ENCODE measurements at places on chromosomes 1 and 21.

GRCh38 chr1:53061859-53062707 is at the start of gene PODN:
Gene PODN, plus strand, starts transcription at chr1:53062213. Its CDS starts 7,643 bp downstream, at chr1:53069856.
- no peak for DNase-seq

GRCh38 chr1:9823693-9823942 is 147 bp downstream of the CLSTN1 start:
- no peak for DNase-seq

DNA sequence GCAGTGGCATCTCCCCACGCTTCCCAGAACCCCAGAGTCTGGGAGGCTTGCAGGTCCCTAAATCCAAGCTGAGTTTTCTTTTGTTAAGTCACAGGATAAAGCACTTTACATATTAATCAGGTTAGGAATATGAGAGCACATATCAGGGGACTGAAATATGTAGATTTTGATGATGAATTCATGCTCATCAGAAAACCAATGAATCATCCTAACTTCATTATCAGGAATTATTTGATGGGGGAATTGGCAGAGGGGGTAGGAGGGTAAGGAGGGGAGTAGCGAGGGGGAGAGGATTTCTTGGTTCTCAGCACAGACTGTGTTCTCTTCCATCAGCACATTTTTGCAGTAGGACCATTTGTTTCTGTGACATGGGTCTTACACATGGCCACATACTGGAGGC is 32.1 kb downstream of the HMGB4 start:
- DNase-seq, result no peak

DNA sequence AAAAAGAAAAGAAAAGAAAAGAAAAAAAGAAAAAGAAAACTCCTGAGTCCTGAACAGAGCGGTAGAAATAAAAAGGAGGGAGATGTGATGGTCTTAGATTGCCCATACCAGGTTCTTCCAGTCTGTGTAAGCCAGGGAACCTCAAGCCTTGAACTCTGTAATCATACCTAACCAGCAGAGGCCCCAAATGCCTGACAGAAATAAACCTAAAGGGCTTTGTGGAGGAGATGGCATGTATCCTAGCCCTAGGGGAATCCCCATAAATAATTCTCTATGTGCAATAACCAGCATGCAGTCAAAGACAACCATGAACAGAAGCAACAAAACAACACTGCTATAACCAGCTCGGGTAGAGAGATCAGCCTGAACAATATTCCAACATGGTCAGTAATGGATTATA is 40.4 kb downstream of the USP48 start:
- no peak for DNase-seq

GRCh38 chr1:222243902-222244301 is 304.0 kb downstream of the HHIPL2 start:
- DNase-seq, result no peak

DNA sequence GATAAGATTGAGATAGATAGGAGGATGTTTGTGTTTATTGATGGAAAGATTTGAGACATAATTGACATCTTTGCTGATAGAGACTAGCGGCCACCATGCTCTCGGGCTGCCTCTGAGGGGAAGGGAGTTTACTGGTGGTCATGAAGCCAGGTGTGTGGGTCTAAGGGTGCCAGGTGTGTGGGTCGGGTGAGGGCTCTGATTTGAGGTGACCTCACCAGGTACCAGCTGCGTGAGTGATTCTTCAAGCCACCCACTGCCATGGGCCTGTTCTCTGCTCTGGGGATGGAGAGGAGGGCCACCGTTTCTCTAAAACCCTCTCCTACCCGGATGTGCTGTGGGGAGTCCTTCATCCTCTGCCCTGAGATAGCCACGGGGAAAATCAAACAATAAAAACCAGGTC is 3.2 kb downstream of the UBASH3A start:
- no peak for DNase-seq

- DNase-seq, result no peak
Observed at GRCh38 chr21:44466996-44467858, 11.9 kb downstream of the LRRC3 start.

GRCh38 chr21:32336711-32337110 is 38.1 kb downstream of the MRAP start:
- DNase-seq, result no peak

GRCh38 chr1:74731399-74732052 is 1.3 kb downstream of the CRYZ start:
- DNase-seq, result no peak

- DNase-seq, result no peak
Observed at GRCh38 chr1:94658221-94658620, 116.7 kb upstream of the F3 start.

DNA sequence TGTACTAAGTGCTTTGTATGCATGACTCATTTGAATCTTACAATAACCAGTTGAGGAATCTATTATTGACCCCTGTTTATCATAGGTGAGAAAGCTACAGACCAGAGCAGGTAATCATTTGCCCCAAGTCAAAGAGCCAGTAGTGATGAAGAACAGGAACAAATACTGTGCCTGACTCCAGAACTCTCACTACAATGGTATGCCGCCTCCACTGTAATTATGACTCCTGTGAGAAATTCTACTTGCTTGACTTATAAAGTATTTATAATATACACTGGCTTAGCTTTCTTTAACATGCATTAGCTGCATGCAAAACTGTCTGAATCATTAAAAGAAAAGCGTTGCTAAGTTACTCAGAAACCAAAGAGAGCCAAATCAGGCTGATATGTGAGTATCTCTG is 92.6 kb downstream of the ZNF281 start:
- DNase-seq, result no peak

DNA sequence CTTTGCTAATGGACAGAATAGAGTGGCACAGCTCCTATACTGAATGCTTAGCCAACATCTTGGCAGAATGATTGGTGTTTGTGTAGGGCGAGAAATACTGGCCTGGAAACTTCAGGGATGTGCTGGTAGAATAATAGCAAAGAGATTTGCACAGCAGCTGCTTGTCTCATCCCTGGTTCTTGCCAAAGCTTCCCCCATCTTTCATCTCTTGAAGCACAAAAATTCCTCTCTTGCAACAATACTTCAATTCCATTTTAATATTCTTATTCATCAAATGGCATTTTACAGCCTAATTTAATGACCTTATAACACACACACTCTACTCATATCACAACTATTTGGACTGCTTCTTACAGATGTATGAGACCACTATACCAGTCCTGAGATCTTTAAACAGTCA is 37.7 kb downstream of the LHX8 start:
- no peak for DNase-seq

DNA sequence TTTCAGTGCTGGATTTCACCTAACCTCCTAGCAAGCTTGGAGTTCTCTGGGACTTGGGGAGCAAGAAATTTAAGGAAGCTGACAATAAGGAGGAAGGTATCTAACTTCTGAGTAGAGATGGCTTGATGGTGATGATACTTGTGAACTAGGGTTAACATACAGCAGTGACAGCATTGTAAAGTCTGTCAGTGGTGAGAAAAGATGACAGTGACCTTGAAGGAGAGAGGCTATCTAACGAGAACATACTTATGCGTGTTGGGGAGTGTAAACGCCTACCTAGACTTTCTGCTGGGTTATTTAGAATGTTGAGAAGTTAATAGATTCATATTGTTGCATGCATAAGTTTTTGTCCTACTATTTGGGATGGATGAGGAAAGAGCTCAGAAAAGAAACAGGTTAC is 16.3 kb downstream of the POU2F1 start:
- DNase-seq, result no peak

DNA sequence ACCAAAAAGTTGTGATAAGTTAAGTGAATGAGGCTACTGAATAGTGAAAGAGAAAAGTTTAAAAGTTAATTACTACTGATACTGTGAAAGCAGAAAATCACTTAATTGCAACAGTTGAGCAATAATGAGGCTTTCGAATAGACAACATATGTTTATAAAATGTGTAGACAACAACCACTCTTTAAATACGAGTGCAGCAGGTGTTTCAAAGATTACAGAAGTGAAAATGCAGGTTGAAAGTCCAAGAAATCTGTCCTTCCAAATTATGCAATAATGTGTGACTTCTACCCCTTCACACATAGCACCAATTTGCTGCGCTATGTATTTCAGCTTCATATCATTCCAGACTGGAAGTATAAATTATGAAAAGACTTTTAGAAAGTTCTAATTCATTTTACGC is 213.0 kb downstream of the COL24A1 start:
- no peak for DNase-seq

GRCh38 chr1:81679942-81680341 is 120.8 kb upstream of the ADGRL2 start:
- peak; percentile 2 for DNase-seq

DNA sequence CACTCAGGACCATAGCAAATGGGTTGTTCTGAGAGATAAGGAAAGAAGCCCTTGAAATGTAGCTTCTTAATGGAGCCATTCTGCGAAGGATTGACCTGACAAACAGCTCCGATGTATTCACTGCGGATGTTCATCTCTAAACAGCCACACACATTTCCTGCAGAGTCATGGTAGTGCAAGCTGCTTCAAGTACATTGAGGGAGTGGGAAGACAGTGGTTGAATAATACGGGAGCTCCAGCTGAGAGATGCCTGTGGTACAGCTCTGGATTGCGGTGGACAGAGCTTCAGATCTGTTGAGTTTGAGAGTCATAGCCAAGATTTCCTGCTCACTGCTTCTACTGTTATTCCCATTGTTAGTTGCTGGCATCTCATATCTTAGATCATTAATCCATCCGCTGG is 86.6 kb downstream of the ZBTB18 start:
- no peak for DNase-seq

GRCh38 chr1:31757204-31757679 is 6.9 kb downstream of the ADGRB2 start:
- no peak for DNase-seq

DNA sequence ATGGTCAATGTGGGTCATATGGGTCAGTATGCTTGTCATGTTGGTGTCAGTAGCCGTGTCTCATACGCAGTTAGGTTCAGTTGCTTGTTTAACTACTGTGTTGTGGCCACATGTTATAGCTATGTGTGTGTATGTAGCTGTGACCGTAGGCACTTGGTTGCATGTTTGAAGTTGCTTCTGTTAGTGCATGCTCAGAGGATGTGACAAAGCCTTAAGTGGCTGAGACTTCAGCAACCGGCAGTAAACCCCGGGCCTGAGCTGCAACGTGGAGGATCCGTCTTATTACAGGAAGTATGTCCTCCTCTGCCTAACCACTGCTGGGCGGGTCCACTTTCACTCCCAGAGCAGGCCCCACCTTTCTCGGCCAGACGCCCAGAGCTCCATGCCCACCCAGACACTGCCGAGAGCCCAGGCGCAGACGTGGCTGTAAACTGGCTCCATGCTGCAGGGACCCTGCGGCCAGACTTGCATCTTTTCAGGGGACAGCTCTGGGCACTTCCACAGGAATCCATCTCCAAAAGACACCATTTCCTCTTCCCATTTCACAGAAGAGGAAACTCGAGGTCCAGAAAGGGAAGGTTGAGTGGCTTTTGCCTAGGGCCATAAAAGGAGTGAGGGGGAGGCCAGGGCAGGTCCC is 2.2 kb downstream of the TCEA3 start:
- peak; percentile 71 for DNase-seq

DNA sequence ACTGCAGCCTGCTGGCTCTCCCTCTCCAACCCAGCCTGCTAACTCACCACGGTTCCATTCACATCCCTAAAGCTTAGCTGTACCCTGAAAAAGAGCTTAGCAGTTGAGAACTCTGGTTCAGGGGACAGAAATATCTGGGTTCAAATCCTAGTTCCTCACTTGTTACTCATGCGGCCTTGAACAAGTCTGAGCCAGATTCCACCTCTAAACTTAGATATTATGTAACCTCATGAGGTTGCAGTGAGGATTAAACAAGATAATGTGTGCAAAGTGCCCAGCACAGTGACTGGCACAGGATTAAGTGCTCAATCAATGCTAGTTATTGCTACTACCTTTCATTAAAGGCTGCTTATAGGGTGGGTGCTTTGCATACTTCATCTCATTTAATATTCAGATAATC is 41.3 kb upstream of the DHCR24 start:
- DNase-seq, result no peak

GRCh38 chr1:84245563-84245962 is 55.9 kb upstream of the SAMD13 start:
- DNase-seq, result no peak

GRCh38 chr1:155504207-155504606 is 58.4 kb downstream of the ASH1L start:
- DNase-seq, result peak; percentile 63

- no peak for DNase-seq
Observed at GRCh38 chr21:42863504-42863870, 15.9 kb downstream of the WDR4 start.

GRCh38 chr1:30324251-30325084 is 398.9 kb downstream of the MATN1 start:
- no peak for DNase-seq

DNA sequence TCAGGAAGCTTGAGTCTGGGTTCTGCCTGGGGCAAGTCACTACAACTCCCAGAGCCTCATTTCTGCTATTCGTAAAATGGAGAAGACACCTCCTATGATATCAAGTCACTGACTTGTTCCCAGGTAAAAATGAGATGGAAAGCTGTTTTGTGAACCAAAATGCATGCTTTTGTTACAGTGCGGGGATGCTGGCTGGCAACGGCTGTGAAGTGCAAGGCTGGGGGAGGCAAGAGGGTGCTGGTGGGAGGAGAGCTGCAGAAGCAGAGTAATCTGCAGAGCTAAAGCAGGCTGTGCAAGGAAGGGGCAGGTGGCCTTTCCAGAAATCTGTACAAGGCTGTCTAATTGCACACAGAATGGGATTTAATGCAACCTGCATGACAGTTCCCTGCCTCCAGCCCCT is 150.9 kb downstream of the CNIH3 start:
- DNase-seq, result no peak

- DNase-seq, result peak; percentile 72
Observed at GRCh38 chr21:14737922-14738321, 191.8 kb upstream of the SAMSN1 start.

- DNase-seq, result no peak
Observed at GRCh38 chr1:113872219-113872935, 865 bp upstream of the PTPN22 start.

DNA sequence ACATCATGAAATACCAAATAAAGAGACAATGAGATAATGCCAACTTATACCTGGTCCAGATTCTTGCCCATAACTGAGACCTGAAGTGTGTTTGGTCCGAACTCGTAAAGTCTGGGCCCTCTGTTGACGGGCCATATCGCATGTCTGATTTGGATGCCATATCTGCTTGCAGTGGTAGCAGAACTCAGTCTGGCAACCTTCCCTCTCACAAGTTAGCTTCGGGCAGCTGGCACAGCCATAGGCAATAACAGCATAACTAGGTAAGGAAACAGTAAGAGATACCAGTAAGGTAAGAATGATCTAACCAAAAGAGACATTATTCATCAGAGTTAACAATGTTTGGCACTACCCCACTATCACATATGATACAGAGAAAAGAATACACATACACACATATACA is 15.1 kb downstream of the RNF19B start:
- no peak for DNase-seq

DNA sequence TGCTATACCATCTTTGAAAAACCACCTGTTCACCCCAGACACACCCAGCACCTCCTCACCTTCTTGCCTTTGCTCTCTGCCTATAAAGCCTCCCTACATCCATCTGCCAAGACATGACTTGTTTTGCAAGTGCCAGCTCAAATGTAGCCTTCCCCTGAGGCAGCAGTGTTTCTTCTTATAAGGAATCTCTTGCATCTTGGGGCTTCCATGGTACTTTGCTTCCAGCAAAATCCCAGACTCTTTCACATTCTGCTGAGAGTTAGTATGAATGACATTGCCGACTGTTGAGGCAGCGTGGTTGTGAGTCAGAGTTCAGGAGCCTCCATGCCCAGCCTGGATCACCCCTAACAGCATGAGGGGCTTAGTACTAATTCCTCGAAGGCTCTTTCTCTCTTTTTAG is 217.4 kb upstream of the RUNX1 start:
- DNase-seq, result no peak

GRCh38 chr1:47753808-47754207 is 243.4 kb downstream of the TRABD2B start:
- no peak for DNase-seq

- no peak for DNase-seq
Observed at GRCh38 chr1:92125204-92125603, 45.1 kb downstream of the BTBD8 start.

Measured in RPMI8226 (cell line).